ENCODE measurements at places on chromosomes 5 and 9.
A peak's percentile ranks its signal among the peaks of the same experiment; 100 is the strongest.

DNA sequence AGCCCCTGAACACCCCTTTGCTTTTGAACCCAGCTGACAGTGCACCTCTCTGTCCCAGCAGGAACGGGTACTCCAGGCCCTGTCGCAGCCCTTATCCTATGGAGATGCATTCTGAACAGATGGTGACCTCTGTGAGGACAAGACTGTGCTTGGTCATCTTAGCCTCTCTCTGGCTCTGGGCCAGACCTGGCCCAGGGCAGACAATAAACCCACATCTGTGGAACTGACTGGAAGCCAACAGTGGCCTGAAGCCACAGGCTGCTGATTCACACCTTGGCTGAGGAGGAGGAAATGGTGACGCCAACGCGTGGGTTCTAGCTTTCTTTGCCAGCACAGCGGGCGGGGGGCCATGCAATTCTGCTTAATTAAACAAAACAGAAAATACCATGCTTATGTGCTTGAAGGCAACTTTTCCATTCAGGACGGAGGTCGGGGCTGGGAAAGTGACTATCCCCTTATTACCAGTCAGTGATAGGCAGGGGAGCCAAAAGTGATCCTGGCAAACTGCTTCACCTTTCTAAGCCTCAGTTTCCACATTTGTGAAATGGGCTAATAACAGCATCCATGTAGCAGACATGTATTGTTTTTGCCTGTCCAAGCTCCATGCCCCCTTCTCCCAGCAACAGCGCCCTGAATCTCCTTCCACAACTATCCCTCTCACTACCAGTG, 10.8 kb downstream of the SH3PXD2B start:
- peak; percentile 86 for DNase-seq

DNA sequence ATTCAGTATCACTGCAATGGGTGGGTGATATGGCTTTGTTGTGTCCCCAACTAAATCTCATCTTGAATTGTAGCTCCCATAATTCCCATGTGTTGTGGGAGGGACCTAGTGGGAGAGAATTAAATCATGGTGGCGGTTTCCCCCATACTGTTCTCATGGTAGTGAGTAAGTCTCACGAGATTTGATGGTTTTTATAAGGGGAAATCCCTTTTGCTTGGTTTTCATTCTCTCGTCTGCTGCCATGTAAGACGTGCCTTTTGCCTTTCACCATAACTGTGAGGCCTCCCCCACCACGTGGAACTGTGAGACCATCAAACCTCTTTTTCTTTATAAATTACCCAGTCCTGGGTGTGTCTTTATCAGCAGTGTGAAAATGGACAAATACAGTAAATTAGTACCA, 9.5 kb upstream of the NANS start:
- DNase-seq, result no peak

- no peak for DNase-seq
Observed at GRCh38 chr9:120775859-120776258, 17.4 kb downstream of the FBXW2 start.

DNA sequence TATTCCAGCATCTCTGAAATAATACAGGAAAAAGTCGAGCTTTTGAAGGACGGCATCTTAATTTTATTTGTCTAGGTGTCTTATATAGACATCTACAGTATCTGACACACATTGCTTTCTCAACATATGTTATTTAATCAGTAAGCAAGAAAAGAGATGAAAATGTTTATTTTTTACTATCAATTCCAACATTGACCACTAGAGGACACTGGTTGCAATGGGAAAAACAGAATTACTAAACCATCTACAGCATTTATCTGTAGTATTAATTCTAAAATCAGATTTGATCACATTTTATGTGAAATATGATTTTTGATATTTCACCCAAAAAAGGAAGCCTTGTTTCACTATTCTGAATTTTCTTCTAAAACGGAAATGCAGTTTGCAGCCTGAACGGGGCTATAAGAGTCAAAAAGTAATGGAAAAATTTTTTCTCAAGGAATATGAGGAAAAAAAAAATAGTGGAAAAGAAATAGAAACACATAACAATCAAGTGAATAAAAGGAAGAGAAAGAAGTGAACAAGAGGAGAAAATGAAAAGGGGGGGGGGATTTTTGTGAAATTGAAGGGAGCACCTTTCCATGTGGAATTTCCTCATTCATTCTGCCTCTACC, 98.6 kb downstream of the OSTF1 start:
- DNase-seq, result peak; percentile 21

DNA sequence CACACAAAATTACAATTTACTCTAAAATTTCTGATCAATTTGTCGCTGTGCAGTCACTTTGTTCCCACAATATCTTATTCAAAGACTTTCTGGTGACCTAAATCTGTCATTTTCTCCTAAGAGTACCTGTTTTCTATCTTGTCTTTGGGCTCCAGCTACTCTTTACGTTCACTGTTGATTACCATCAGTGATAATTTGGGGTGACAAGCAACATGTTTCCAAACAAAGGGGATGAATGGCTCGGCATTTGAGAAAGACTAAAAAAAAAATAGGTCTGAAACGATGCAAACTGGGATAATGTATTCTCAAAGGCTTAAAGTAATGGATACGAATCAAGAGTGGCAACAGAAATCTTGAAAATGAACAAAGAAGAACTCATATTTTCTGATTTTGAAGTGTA, 205.2 kb upstream of the DAB2 start:
- no peak for DNase-seq

GRCh38 chr9:1939466-1939865, 75.7 kb upstream of the SMARCA2 start:
- DNase-seq, result no peak

- no peak for DNase-seq
Observed at GRCh38 chr5:14584848-14585247, 3.3 kb downstream of the OTULINL start.

GRCh38 chr9:109986521-109986991, 206.6 kb downstream of the PALM2AKAP2 start:
- peak; percentile 97 for DNase-seq

GRCh38 chr5:2921176-2921575, 169.7 kb upstream of the IRX2 start:
- DNase-seq, result no peak

DNA sequence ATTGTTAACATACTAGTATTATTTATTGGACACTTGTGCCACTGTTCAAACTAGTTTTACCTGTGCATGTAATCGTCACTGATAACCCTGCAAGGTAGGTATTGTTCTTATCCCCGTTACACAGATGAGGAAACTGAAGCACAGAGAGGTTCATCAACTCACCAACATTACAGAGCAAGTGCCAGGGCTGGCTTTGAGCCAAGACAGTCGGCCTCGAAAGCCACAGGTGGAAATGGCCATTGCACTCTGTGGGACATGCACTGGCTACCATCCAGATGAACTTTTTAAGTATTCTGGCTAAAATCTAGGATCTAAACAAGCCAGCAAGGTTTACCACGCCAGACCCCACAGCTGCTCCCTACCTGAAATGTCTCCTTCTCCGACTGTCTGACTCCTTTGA, 57.9 kb downstream of the TEX10 start:
- no peak for DNase-seq

GRCh38 chr9:68643901-68644809, 60.9 kb upstream of the PIP5K1B start:
- DNase-seq, result no peak

GRCh38 chr5:36462295-36463021, 143.9 kb upstream of the SLC1A3 start:
- peak; percentile 59 for DNase-seq

GRCh38 chr5:169591636-169592035, 8.1 kb downstream of the SPDL1 start:
- DNase-seq, result peak; percentile 19

DNA sequence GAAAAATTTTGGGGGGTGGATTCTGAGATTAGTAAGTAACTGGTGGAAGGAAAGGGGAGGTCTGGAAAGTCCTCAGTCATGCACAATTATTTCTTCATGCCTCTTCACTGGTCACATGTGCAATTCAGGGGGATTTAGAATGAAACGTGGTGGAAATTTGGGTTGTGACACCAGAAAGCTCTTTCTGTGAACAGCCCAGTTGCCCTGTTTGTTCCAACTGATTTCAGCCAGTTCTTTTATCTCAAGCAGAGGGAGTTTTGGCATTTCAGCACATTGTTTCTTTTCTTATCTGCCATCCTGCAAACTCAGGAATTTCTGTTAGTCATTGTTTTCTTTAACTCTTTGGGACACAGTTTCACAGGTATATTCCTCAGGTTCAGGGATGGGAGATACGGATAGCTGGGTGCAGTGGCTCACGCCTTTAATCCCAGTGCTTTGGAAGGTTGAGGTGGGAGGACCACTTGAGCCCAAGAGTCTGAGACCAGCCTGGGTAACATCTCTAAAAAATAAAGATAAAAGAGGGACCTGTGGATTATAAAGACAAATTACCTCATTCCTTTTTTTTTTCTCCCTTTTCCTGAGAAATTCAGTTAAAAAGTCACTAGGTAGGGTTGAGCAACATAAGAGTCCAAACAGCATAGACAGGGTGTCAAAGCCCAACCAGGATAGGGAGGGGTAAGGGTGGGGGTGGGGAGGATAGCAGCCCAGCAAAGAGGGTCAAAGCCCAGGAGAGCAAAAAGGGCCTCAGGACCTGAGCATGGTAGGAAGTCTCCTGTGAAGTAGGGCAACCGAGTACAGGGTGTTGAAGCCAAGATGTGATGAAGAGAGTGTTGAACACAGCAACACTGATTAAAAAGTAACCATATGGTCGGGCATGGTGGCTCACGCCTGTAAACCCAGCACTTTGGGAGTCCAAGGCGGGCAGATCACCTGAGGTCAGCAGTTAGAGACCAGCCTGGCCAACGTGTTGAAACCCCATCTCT, 5.4 kb upstream of the B4GALT1 start:
- DNase-seq, result no peak

DNA sequence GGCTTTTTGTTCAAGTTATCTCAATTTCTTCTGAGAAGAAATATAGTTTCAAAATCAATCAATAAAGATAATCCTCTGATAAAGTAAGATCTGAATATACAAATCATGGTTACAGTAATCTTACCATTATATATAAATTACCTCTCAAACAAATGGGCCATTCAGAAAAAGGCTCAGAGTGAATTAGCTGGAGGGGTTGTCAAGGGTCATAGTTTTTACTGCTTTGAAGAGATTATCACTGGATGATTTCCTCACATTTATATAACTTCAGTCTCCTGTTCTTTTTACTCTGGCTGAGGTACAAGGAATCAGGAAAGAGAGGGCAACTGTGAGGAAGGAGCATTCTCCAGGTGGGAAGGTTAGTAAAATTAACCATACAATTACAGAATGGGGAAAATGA, 148.6 kb upstream of the ELL2 start:
- no peak for DNase-seq
